ENCODE measurements at places on chromosomes 5 and 9. TPM values are rescaled to one million over a fixed set of nuclear protein-coding genes. Genes with fewer than 3 reads are reported as not detected.

ENTPD2 gene
- total RNA-seq = 2.4 TPM

DOCK2 gene
- total RNA-seq = 3.3 TPM

NME5 gene
- not detected for total RNA-seq

CCDC192 gene
- not detected for total RNA-seq

IL3 gene
- total RNA-seq = not detected
